SK-N-MC (cell line): ENCODE measurements at places on chromosomes 11 and 22.

DNA sequence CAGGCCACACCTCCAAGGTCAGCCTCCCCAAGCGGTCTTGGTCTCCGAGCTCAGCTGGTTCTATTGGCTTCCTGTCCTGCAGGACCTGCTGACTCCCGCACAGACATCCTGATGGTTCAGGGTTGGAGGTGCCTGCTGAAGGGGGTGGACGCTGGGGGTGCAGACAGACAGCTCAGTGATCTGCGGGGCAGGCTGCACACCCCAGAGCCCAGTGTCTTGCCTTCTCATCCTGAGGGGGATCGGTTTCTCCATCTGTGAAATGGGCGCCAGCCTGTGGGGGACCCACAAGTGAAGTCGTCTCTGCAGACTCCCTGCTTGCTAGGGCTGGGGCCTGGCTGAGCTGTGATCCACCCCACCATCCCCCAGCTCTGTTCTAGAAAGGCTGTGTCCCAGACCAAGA is 13.8 kb downstream of the FLRT1 start:
- no peak for DNase-seq

- no peak for DNase-seq
These were observed 5.4 kb downstream of the RAB38 start for GRCh38 chr11:88169881-88170280.

DNA sequence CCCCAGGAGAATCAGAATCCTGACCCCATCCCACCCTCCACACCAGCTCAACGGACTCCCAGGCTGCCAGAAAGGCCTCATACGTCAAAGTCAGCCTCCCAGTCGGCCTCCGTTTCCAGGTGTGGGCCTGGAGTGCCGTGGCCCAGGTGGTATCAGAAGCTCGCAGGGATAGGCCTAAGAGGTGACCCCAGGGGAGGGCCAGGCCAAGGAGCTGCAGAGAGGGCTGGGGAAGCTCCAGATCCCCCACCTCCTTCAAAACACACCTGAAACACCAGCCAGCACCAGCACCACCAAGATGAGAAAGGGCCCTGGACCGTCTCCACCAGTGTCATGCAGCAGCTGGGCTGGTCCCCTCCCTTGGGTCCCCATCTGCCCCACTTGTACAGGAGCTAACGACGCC is 20.3 kb downstream of the ASCL2 start:
- DNase-seq, result no peak

DNA sequence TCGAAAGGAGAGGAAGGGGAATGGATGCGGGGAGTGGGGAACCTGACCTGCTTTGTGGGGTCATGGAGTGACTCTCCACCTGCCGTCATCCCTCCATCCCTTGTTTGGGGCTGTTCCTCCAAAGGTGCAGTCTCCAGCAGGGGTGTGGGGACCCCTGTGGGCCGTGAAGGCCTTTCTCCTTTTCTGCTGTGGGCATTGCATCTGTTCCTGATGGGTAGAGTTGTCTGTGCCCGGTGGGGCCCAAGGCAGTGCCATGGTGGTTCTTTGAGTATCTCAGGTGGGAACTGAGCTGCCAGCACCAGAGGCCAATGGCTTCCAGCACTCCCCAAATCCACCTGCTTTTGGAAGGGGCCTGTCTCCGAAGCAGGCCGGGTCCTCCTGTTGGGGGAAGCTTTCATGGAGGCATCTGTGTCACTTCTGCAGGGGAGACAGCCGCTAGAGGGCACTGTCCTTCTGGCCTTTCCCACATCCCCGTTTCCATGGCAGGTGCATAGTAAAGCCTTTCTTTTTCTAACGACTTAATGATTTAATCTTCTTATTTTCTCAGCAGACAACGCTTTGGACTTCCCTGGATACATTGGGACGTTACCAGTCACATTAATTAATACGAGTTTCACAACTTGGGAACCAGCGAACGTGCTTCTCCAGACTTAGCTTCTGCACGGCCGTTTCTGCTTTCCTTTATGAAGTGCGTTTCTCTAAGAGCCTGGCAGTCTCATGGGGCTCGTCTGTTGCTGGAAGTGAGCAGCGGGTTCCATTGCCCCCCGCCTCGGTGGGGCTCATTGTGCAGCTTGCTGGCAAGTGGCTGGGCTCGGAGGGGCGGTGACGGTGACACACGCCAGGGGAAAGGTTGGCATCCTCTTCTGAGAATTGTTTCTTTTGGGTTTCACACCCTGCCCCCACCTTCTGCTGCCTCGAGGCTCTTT is 57.1 kb downstream of the PARVB start:
- DNase-seq, result peak; percentile 51

GRCh38 chr11:24805671-24806070 is 308.8 kb downstream of the LUZP2 start:
- no peak for DNase-seq

DNA sequence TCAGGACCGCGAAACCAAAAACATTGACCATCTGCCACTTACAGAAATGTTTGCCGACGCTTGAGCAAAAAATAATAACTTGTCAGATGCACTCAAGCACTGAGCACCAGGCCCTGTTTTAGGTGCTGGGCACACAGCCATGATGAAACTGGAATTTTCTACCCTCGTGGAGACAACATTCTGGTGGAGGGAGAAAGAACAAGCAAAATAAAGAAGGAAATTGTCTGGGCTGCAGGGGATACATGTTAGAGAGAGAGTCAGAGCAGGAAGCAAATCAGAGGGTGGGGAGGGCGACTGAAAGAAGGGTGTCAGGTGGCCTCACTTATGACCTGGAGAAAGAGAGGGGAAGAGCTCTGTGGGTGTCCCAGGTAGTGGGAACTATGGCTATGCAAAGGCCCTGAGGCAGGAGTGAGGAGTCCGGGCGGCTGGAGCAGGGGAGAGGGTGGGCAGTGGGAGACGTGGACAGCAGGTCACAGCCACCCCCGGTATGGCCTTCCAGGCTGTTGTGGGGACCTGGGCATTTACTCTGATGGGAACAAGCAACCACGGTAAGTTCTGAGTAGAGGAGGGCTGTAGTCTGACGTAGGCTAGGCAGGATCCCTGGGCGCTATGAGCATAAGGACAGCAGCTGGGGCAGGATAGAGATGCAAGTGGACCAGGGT is 78.8 kb downstream of the MYEOV start:
- DNase-seq, result no peak
